Mucosa of descending colon (tissue), 3 donors: ENCODE measurements at places on chromosomes 11 and 22.

DNA sequence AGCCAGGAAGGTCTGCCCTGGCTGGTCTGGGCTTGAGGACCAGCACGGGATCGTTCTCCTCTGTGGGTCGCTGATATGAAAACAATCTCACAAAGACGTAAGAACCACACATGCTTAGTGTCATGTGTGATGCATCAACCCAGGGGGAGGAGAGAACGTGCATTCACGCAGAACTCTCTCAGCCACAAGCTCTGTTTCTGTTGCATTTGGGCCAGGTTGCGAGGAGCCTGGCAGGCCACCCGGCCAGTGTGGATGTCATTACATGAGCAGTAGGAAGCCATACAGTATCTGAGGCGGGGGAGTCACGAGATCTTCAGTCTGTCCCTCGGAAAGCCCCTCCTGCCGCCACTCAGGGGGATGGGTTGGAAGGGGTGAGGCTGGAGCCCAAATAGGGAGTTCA is 53.1 kb upstream of the KCNQ1OT1 start:
- DNase-seq = no peak

- peak; percentile 99 for DNase-seq
These were observed at the start of gene TAF10 for GRCh38 chr11:6612213-6613041. TAF10 (minus strand) TSS chr11:6612216; CDS start chr11:6612189, 27 bp downstream.

GRCh38 chr11:57150454-57150917 is 31.3 kb upstream of the LRRC55 start:
- no peak for DNase-seq

DNA sequence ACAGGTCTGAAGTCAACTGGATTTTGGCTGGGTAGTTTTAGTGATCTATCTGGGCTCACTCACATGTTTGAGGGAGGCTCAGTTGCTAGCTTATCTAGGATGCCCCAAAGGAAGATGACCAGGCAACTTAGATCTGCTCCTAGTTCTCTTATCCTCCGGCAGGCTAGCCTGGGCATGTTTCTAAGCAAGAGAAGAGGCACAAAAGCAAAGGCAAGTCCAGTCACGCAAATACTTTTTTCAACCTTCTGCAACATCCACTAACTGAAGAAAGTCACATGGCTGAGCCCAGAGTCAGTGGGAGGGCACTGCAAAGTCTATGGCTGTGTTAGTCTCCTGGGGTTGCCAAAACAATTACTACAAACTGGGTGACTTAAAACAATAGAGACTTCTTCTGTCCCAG is 32.9 kb upstream of the FSHB start:
- DNase-seq = no peak

DNA sequence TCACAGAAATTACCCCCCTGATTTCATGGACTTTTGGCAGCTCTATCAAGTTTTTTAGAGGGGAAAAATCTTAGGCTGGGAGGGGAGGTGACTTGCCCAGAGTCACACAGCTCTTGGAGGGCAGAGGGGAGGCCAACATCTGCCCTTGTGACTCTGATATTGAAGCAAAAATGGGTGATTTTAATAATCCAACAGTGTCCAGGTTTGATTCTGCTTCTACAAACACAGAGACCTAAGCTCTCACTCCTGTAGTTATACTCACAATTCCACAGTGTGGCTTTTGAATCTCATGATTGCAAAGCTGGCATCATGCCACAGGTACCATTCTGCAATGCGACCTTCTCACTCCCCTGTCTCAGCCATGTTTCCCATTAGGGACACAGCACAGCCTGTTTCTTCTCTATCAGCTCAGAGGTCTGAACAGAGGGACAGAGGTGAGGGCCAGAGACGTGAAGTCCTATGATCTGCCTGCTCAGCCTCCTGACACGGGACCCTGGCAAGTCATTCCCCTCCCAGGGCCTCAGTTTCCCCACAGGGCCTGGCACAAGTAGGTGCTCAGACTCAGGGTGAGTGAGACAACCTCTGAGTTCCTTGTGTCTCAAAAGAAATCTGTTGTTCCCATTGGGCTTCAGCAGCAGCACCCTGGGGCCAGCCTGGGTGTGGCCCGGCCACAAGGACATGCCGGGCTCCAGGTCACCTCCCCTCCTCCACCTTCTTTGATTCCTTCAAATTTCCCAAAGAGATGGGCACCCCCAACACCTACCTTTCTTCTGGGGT is 766 bp downstream of the APOL2 start:
- DNase-seq = peak; percentile 57

DNA sequence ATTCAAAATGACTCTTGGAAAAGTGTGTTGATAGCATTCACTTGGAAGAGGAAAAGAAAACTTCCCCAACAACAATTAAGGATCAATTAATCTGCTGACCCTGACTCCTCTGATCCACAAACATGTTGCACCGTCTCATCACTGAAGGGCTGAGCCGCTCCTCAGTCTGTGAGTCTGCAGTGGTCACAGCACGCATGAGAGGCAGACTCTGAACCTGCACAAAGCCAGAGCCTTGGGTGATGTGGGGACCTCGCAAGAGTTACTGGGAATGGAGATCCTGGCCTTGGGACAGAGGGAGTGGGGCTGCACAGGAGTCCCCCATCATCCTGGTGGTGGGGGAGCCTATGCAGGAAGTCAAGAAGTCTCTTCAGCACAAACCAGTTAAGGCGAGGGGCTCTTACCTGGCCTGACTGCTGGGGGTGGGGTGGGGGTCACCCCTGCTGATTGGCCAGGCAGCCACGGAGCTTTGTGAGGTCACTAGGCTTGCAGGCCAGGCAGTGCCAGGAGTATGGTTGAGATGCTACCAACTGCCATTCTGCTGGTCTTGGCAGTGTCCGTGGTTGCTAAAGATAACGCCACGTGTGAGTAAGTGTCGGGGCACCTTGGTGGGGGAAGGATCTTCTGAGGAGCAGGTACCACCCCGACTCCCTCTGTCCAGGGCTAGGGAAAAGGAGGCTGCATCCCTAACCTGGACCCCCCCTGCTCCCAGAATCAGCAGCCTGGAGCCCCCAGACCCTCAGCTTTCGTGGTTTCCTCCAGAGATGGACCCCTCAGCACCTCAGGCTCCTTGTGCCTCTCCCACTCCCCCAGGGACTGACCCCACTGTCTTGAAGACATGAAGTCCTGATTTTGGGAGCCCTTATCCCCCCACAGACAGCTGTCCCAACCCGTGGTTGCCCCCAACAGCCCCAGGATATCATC is at the start of gene ACR:
Gene ACR, plus strand, starts transcription at position 477 of the 921 bp plus-strand sequence. Its CDS starts 32 bp downstream, at position 509.
- peak; percentile 13 for DNase-seq

DNA sequence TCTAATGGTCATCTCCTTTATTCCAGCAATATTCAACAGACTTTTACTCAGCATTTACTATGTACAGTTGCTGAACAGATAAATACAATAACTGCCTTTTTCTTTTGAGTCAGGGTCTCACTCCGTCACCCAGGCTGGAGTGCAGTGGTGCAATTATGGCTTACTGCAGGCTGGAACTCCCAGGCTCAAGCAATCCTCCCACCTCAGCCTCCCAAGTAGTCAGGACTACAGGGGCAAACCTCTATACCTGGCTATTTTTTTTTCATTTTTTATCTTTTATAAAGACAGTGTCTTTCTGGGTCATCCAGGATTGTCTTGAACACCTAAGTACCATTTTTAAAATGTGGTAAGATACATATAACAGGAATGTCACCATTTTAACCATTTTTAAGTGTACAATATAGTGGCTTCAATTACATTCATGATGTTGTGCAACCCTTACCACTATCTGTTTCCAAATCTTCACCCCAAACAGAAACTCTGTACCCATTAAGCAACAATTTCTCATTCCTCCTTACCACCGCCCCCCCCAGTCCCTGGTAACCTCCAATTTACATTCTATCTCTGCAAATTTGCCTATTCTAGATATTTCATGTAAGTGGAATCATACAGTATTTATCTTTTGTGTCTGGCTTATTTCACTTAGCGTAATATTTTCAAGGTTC is 67.8 kb downstream of the MIAT start:
- no peak for DNase-seq

DNA sequence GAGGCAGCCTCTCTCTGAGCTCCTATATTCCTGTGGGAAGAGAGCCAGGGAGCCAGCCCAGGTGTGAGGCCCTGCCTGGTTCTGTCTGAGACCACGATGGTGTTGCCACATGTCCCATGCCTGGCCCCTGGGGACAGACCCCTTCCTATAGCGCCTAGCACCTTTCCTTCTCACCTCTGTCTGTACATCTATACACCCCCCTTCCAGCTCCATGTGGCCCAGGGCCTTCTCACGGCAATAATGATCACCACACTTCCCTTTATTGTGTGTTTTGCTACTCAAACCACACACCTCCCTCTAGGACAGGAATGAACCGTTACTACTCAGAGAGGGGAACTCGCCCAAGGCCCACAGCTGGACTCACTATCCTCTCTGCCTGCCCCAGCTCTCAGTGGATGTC is 12.8 kb downstream of the CD82 start:
- DNase-seq = no peak
